ENCODE measurements at places on chromosomes 12 and 14.

DNA sequence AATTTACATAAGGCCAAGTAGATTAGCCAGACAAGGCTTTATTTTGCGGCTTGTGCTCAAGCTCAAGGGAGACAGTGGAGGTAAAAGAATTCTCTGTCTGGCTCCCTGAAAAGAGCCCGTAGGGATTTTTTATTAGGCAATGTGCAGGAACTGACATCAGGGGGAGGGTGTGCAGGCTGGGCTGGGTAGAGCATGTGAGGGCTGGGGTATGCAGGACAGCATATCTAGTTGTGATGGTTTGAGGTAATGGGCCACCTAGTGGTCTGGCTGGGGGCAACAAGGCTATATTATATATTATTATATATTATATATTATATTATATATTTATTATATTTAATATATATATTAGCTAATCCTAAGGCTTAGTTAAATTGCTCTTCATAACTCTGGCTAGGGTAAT is 102.1 kb downstream of the TMEM117 start:
- peak; percentile 4 for DNase-seq

DNA sequence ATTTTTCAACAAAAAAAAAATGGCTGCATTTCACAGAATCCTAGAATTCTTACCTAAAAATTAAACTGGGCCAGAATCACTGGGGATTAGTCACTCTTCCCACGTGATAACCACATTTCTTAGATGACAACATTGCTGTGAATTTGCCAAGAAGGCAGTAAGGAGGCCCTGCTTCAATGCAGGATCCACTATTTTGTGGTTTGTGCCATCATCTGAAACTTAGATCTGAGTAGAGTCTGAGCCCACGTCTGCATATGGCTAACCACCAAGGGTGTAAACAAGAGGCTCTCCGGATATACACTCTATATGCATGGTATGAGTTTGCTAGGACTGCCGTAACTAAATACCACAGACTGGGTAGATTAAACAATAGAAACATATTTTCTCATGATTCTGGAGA is 24.4 kb upstream of the TBX5 start:
- no peak for DNase-seq

- DNase-seq: no peak
These were observed 4.3 kb downstream of the GPR132 start for GRCh38 chr14:105060751-105061427.

- DNase-seq: no peak
These were observed 26.7 kb upstream of the HDAC7 start for GRCh38 chr12:47846294-47846996.

DNA sequence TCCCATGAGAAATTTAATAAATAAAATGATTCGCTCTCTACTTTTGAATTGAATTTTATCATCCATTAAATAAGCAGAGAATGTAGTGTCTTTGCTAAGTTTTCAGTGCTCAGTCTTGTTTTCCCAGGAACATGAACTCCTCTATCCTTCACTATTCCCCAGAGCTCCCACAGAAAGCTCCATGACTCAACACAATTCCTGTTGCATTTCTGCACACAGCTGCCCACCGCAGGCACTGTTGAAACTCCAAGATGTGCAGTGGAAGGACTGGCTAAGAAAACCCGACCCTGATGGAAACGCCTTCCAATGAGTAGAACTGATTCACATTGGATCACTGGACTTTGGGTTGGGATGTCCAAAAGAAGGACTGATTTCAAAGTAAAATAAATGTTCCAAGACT is 202.4 kb upstream of the AMIGO2 start:
- DNase-seq: no peak

DNA sequence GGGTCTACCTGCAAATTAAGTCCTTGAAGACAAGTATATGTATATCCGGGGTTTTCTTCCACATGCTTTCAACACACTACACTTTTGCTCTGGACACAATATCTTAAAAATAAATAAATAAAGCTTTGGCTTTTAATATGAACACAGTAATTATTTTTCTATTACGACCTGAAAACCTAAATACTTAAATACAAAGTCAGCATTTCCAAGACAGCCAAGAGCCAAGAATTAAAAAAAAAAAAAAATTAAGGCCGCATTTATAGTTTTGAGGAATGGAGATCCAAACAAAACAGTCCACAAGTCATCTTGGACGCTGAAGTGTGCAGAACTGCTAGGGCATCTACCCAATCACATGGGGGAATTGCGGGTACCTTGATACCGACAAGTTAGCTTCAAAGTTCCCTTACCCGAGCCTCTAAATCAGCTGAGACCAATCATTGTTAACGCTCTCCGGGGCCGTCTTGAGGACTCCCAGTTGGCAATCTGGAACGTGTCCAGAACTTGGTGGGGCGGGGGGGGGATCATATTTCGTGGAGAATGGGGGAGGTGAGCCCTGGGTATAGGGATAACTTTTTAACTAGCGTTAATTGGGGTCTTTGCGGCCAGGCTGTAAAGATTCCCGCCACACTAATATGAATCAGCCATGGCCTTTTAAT is 731 bp upstream of the PCNX4 start:
- peak; percentile 67 for DNase-seq

- no peak for DNase-seq
These were observed 394.9 kb downstream of the CCDC91 start for GRCh38 chr12:28585146-28585545.

- no peak for DNase-seq
These were observed 228.1 kb upstream of the CNTN1 start for GRCh38 chr12:40464121-40464520.

DNA sequence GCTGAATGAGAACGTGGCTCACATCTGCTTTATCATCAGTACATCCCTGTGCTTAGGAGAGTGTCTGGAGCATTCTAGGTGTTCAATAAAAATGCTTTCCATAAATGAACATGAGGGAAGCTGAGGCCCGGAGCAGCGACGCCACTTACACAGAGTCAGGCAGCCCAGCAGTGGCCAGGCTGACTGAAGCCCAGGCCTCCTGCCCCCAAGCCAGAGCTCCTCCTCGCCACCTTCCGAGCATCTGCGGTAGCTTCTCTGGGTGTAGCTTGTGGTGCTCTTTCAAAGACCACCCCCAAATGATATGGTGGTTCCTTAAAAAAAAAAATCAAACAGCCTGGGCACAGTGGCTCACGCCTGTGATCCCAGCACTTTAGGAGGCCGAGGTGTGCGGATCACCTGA is 88.8 kb downstream of the FBXL14 start:
- no peak for DNase-seq

- DNase-seq: no peak
These were observed 15.1 kb downstream of the KCNH5 start for GRCh38 chr14:63030113-63030512.

GRCh38 chr12:109016978-109017377 is 3.9 kb downstream of the SVOP start:
- DNase-seq: no peak

Data from endothelial cell of umbilical vein (primary cell).